A549 treated with RU486 at 1 μM for 4 hours (cell line): ENCODE measurements at places on chromosomes 3 and 15. TPM values are rescaled to one million over a fixed set of nuclear protein-coding genes. Genes with fewer than 3 reads are reported as not detected.

Gene GOLGA8S
- total RNA-seq, result 0.09 to 0.16 TPM (median 0.14 TPM) in 5 replicates

Gene NANOGP8
- not detected in 5 replicates for total RNA-seq

Gene TMED3
- total RNA-seq, result 157 to 196 TPM (median 189 TPM) in 5 replicates

Gene C3orf18
- total RNA-seq, result 2.0 to 2.9 TPM (median 2.5 TPM) in 5 replicates

Gene SCN10A
- total RNA-seq, result not detected in 5 replicates

Gene VPS39
- 14.7 to 17.1 TPM (median 14.9 TPM) in 5 replicates for total RNA-seq

Gene DNAJA4
- total RNA-seq, result 0.05 to 0.11 TPM in 2 of 5 replicates, not detected in the others

Gene DAZL
- not detected in 5 replicates for total RNA-seq

Gene FGF12
- 0.37 to 0.94 TPM (median 0.73 TPM) in 5 replicates for total RNA-seq

Gene NMNAT3
- total RNA-seq, result 1.5 to 2.4 TPM (median 1.6 TPM) in 5 replicates

Gene GPR176
- 10.6 to 14.4 TPM (median 13.0 TPM) in 5 replicates for total RNA-seq

Gene RPUSD2
- total RNA-seq, result 12.0 to 17.8 TPM (median 17.0 TPM) in 5 replicates

Gene WDR48
- 14.9 to 24.4 TPM (median 22.4 TPM) in 5 replicates for total RNA-seq
